Pulmonary artery endothelial cell (primary cell): ENCODE measurements at places on chromosomes 7 and 10.

DNA sequence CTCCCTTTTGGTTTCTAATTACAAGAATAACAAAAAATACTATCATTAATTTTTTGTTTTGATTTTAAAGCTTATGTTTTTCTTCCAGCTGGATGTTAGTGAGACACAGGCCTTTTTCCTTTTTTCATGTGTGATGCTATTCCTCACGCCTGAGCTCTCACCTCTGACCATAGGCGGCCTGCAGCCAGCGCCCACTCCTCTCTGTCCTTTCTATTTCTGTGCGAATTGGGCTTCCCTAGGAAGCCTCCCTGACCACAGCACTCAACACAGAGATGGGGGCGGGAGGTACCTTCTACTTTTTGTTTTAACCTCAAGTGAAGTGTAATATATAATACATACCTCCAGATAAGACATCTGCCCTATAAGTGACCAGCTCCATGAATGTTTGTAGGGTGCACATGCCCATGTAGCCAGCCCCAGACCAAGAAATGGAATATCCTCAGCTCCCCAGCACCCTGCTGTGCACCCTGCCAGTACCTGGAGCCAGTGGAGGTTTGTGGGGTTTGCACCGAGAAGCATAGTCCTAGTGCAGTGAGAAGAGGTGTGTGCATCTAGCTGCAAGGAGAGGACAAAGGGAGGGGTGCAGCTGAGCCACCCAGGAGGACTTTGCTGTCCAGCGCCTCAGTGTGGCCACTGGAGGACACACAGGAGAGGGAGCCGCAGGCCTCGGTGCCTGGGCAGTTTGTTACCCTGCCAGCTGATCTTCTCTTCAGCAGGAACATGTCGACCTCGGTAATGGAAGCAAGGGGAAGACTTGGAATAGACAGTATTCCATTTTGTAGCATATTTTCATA, 38.5 kb downstream of the BNIP3 start:
- DNase-seq = no peak

GRCh38 chr7:131108212-131108940, 219.3 kb upstream of the MKLN1 start:
- no peak for DNase-seq

DNA sequence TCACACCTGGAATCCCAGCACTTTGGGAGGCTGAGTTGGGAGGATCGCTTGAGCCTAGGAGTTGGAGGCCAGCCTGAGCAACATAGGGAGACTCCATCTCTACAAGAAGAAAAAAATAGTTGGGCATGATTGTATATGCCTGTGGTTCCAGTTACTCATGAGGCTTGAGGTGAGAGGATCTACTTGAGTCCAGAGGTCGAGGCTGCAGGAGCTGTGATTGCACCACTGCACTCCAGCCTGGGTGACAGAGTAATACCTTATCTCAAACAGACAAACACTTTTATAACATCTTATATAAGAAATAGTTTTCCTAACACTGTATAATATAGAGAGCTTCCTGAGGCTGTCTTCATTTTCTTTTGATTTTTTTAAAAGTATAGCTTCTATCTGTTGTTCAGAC, 448.4 kb upstream of the COBL start:
- no peak for DNase-seq

DNA sequence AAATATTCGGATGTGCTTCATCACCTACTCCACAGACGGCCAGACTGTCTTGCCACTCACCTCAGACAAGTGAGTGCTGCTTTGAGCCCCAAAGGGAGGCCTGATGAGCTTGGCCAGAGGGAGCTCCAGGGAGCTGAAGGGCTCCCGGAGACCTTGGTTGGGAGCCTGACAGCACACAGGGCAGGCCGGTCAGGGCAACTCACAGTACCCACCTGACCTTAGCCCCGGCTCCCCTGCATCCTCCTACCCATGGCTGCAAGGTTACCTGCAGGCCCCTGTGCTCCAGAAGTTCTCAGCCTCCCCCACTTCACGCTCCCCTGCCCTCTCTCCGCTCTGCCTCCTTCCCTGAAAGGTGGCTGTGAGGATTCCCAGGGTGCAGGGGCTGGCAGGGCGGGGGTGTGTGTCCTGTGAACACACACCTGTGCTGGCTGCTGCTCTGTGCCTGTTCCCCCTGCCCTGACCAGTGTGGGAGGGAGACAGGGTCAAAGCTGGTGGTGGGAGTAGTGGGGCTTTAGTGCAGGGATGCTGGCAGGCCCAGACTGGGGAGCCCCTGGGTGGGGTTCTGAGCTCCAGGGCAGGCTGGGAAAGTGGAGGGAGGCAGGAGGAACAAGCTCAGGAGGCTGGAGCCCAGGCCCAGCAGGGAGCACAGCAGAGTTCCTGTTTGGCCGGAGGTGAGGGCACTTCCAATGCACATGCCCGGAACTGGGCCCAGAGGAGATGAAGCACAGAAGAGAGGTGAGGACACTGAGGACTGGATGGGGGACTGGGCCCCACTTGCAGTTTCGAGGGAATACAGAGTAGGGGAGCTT, 7.2 kb downstream of the ANTXRL start:
- no peak for DNase-seq

DNA sequence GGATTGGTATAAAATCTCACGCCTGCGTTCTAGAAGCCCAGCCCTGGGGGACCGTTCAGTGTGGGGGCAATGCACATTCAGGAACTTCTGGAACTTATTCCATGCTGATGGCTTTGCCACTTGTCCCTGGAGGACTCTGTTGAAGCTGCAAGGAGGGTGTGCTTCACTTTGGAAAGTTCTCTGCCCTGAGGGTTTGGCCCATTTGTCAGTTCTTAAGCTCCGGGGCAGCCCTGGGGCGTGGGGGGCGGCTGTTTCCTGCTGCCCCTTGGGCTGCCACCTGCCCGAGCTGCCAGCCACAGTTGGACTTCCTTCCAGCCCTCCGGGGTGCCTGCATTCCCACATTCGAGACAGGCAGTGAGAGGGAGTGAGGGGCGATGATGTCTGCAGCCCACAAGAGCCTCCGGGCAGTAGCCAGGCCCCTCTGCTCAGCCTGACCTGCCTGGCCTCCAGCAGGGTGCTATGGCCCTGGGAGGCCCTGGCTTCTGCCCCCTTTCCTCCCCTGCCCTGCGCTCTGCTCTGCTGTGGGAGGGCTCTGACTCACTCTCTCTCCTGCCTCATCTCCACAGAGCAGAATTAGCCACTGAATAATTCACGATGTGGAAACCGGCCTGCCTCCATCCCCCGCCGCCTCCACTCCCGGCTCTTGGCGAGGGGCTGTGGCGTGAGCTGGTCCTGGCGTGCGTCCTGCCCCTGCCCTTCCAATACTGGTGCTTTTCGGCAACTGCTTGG, 1.9 kb downstream of the TTYH3 start:
- DNase-seq = no peak

- no peak for DNase-seq
Measured at GRCh38 chr10:126421756-126422256, 33.5 kb upstream of the ADAM12 start.

DNA sequence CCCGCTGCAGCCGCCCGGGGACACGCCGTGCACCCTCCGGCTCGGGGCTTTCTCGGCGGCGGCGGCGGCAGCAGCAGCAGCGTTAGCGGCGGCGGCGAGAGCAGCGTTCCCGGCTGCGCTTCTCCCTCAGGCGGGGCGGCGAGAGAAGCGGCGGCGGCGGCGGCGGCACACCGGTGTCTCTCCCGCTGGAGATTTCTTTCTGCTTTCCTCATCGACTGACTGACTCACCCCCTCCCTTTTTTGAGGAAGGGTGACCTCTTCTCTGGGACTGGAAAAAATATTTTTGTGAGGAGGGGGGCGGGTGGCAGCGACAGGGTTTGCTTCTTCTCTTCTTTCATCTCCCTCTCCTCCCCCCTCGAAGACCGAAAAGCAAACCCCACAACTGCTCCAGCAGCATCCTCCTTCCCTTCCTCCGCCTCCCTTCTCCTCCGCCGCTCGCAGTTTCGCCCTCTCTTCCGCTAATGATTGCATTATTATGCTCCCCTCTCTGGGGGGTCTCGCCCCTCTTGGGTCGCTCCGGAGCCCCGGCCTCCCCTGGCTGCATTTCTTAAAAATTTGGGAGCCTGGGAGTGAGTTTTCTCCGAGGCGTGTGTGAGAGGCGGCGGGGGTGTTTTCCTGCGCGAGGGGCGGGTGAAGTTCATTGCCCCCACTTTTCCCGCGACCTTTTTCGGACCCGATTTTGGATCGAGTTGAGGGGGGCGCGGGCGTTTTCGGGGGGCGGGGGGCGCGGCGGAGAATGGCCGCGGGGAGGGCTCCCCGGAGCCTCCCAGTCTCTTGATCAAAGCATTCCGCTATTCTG, 411 bp downstream of the AUTS2 start:
- no peak for DNase-seq

- no peak for DNase-seq
Measured at GRCh38 chr7:158682456-158682855, 22.1 kb downstream of the NCAPG2 start.

DNA sequence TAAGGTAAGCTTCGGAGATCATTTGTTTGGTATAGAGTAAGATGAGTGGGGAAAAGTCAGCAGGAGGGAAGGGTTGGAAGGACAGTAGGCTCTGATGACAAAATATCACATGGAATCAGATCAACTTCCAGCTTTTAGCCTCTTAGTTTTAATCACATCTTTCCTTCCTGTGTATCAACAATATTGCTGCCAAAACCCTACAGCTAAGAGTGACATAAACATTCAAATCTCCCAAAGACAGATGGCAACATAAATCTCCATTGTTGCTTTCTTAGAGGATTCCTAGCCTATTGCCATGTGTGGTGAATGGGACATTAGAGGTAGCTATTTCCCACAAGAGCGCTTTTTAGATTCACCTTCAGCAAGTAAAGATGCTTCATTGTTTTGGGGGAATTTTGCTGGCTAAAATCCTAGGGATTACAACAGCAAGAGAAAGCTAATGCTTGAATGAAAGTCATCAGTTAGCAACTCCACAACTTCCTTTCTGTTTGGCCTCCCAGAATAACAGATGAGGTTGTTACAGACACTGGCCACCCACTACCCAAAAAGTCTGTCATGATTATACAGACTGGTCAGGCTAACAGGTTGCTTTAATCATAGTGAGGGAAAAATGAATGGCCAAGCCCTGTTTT, 35.2 kb upstream of the FZD1 start:
- DNase-seq = no peak
